ENCODE measurements at places on chromosomes 11 and 22.

GRCh38 chr11:57140568-57140967 is 41.2 kb upstream of the LRRC55 start:
- DNase-seq = no peak

DNA sequence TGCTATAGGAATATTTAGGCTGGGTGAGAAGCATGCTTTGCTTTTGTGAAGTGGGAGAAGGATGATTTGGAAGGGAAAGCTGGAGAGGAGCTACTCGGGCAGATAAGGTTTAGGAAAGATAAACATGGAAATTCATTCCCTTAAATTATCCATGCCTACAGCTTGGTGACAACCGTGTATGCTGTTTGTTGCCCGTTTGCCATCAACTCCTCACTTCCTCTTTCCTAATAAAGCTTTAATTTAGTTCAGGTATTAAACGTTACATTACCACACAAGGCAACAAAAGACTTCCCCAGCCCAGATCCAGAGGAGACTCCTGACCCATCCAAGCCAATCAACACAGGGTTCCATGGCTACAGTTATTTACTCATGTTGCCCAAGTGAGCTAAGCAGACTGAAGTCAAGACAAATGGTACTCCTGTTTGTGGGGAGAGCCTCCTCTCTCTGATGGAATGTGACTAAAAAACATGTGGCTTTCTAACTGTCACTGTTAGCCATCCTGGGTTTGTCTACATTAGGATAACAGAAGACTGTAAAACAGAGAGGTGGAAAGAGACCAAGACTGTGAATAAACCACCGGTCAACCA is 101.7 kb upstream of the GRAMD1B start:
- DNase-seq = no peak

DNA sequence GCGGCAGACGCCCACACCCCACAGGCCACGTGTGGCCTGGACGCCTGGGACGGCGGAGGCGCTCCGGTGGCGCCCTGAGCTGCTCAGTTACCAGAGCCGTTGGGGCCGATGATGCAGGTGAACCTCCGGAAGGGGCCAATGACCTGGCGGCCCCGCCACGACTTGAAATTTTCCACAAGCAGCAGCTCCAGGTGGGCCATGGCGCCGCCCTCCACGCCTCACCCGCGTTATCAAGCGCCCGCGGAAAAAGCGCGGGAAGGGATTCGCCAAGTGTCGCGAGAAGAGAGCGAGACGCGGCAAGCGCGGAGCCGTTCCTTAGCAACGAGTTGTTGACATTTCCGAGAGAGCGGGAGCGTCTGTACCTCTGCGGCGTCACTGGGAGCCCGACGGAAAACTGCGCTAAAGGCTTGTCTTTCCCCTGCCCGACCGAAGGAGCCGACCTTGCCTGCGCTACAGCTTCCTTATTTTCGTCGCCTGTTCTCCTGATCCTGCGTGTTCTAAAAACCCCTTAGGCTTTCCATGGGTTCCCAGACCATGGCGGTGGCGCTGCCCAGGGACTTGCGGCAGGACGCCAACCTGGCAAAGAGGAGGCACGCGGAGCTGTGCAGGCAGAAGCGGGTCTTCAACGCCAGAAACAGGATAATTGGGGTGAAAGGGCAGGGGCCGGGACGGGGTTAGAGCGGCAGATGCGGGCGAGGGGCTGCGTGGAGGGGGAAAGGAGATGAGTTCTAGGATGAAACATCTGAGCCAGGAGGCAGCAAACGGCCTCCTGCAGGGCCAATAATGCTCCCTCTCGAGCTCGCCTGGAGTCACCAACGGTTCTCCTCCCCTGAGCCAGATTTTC is at the start of the genes RIBC2 and SMC1B:
Gene RIBC2, plus strand, starts transcription at position 326 of the 844 bp plus-strand sequence. Its CDS starts 194 bp downstream, at position 520.
Gene SMC1B, minus strand, starts transcription at position 232 of the 844 bp plus-strand sequence. Its CDS starts 32 bp downstream, at position 200.
- DNase-seq = no peak

DNA sequence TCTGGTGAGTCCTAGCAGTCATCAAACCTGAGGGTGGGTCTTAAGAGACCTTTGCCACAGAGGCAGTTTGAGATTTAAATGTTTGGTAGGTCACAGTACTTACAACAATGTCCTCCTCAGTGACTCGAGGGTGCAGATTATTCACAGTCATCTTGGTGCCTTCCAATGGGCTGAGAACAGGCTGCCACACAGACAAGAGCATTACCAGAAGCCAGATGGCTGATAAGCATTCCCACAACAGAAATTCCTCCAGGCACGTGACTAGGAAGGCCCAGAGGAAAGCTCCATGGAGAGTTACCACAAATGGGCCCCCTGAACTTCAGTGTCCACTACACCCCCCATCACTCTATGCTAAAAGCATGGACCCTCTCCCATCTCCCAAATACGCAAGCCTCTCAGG is 19.2 kb downstream of the POLDIP3 start:
- DNase-seq = no peak

GRCh38 chr11:47186700-47187695 is 764 bp upstream of the PACSIN3 start:
- DNase-seq = no peak

- DNase-seq = no peak
Measured at GRCh38 chr11:6724013-6724412, 40.9 kb upstream of the MRPL17 start.

DNA sequence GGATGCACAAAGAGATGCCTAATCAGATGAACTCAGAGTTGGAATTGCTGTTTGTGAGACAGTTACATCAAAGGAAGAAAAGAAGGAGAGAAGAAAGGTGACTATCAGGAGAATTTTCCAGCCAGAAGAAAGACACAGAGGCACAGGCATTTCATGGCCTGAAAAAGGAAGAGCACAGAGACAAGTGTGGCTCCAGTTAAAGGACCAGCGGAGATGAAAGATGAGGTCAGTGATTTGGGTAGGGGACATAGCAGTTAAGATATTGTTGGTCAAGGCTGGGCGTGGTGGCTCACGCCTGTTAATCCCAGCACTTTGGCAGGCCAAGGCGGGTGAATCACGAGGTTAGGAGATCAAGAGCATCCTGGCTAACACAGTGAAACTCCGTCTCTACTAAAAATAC is 3.4 kb upstream of the ZNF280A start:
- DNase-seq = no peak

Measured in LNCaP clone FGC (cell line).